ENCODE measurements at places on chromosomes 3 and 15.

DNA sequence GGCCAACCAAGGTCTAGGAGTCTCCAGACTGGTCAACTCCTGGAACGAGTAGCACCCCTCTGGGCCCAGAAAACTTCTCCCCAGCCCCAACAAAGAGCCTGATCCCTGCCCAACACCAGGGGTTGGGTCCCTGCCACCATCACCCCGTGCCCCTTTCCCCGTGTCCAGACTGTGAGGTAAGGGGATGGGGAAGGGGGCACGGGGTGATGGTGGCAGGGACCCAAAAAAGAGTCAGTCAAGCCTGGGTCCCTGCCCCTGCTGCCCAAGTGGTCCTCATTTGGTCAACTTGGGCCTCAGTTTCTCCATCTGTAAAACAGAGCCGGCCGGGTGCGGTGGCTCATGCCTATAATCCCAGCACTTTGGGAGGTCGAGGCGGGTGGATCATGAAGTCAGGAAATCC, 1.1 kb upstream of the NBEAL2 start:
- no peak for DNase-seq

DNA sequence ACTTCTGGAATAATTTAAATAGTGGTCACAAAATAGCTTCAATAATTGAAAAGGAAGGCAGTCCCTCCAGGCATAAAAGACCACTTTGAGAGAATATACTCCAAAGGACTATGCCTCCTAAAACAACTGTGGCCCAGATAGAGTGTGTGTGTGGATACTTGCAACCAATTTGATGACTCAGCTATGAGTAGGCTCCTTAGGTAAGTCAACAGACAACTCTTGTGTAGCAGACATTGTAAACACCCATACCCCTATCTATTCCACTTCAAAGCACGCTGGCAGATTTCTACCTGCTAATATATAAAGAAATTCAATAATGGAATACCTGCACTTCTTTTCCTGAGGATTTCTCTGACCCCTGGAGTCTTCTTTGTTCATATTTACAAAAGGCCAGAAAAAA, 254.5 kb downstream of the NEK10 start:
- no peak for DNase-seq

DNA sequence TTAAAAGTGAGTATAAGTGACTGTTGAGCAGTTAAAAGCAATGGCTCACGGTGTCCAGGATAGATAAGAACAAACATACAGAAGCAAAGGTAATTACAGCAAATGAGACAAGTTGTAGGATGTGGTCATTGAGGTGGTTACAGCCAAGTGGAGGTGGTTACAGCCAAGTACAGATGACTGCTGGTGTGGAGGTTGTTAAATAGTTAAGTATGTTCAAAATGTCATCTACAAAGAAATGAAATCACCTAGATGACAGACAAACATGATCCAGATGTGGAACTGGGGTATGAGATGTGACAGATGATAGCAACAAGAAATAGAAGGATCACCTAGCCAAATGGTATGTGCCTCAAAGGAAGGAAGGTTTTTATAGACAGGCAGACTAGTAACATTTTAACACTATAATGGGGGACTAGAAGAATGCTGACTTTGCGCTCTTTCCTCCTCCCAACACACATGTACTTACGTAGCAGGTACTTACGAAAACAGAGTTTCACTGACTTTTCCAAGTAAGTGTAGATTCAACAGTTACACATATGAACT, 6.8 kb upstream of the ANKRD28 start:
- DNase-seq = no peak

DNA sequence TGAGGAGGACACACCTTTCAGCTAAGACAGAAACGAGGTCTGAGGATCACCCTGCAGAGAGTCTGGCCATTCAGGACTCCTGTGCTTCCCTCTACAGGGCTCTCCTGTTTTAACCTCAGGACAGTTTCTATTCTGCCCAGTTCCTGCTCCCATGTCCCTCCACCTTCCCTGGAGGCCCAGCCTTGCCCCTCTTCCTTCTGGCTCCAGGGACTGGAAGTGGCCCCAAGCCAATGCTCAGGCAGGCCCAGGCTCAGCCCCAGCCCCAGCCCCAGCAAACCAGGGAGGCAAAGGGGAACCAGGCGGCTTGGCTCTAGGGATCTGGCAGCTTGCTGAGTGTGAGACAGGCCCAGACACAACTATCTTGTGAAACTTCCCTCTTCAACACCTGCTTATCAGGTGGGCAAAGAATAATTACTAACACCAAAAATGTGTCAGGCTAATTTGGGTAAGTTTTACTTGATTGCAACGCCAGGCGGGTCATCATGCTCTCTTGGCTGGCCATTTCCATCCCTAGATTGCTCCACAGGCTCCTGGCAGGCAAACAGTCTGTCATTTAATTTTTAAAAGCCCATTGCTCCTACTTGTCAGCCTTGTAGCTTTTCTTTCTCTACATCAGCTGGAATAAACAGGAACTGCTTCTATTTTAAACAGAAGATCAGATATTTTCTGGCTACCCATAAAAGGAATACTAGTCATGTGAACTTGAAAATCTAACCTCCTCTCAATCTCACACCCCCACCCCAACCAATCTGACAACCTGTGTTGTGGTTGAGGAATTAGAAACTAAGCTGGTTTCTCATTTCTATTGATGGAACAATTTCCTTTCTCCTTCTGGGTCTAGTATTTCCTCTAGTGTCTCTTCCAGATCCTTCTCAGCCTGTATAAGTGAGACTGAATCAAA, 33.5 kb downstream of the UPK1B start:
- DNase-seq = no peak

- DNase-seq = no peak
These were observed 34.3 kb downstream of the INTS14 start for GRCh38 chr15:65576664-65577063.

- no peak for DNase-seq
These were observed 69.5 kb upstream of the MEF2A start for GRCh38 chr15:99496302-99496629.

- DNase-seq = no peak
These were observed 64.3 kb upstream of the TSPAN3 start for GRCh38 chr15:77135181-77135580.

DNA sequence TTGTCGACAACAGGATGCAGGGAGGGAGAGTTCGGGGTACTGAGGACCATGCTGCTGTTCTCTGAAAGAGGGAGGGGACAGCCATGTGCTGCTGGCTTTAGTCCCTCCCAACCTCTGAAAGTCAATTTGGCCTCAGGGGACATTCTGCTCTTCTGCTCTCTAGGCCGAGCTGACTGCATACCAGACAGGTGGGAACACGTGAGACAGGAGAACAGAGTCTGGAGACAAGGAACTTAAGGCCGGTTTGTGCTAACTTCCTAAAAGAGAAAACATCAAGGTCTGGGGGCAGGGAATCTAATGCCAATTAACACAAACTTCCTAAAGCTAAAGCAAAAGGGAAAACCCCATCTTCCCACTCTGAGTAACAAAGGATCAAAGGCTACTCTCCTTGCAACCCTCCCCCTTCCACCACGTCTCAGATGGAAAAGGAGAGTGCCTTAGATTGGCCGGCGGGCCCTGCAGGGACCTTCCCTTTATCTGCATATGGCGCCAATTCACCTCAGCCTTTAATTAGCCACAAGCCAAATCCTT, 41.0 kb downstream of the SLCO2A1 start:
- no peak for DNase-seq

GRCh38 chr3:22980346-22980745, 222.8 kb upstream of the UBE2E2 start:
- no peak for DNase-seq

- no peak for DNase-seq
These were observed 58.5 kb downstream of the CCNL1 start for GRCh38 chr3:157101486-157101885.

DNA sequence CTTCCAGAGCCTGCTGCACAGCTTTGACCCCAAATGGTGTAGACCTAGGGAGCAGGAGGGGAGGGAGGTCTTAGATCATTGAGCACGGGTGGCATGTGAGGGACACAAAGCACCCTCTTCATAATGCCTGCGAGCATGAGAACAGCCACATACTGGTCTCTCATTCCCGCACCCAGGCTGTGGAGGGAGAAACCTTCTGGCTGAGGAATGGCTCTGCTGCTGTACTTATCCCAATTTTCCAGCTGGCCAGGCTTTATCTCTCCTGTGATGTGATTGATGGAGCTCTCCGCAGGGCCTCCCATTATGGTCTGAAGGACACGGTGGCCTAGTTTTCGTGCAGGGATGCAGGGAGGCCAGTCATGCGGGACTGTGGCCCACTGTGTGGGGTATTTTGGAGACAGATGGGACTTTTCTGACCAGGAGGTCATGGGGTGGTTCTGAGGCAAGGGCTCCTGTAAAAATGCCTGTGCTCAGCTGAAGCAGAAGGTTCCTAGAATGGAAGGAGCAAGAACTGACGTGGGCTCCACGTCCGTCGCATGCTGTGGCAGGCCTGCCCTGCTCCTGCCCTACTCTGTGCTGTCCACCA, 251.5 kb downstream of the PLCL2 start:
- no peak for DNase-seq

- DNase-seq = no peak
These were observed 780 bp upstream of the P4HTM start for GRCh38 chr3:48989126-48989795.

DNA sequence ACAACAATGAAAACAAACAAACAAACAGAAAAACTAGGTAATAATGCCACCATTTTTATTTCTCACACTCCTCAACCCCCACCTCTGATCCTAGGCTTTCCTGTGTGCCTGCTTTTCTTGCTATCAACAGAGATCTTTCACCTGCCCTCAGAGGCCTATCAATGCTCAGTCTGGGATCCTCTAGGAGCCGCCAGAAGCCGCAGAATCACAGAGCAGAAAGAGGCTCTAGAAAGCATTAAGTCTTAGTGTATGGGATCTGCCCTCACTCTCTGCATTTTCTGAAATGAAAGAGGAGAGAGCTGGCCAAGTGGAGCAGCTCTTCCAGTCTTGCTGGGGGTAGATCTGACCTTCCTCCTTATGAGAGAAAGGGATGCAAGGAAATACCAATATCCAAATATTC, 306.8 kb downstream of the TUSC7 start:
- DNase-seq = no peak

DNA sequence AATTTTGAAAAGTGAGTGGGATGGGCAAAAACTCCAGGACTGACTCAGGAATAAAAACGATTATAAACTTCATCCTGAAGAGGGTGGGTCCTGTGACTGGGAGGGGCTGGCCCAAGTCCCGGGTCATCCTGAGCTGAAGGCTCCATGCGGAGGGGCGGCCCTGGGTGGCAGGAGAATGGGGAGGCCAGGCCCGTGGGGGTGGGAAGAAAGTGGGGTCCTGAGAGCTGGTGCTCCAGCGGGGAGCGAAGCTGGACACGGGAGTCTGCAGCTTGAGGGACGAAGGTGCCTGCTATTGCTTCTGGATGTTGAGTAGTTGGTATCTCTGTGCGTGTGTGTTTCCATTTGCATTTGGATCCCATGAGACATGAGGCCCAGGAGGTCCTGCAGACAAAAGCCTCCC, 4.7 kb upstream of the OCA2 start:
- no peak for DNase-seq

- no peak for DNase-seq
These were observed 90.6 kb downstream of the MYO5A start for GRCh38 chr15:52438047-52438446.

DNA sequence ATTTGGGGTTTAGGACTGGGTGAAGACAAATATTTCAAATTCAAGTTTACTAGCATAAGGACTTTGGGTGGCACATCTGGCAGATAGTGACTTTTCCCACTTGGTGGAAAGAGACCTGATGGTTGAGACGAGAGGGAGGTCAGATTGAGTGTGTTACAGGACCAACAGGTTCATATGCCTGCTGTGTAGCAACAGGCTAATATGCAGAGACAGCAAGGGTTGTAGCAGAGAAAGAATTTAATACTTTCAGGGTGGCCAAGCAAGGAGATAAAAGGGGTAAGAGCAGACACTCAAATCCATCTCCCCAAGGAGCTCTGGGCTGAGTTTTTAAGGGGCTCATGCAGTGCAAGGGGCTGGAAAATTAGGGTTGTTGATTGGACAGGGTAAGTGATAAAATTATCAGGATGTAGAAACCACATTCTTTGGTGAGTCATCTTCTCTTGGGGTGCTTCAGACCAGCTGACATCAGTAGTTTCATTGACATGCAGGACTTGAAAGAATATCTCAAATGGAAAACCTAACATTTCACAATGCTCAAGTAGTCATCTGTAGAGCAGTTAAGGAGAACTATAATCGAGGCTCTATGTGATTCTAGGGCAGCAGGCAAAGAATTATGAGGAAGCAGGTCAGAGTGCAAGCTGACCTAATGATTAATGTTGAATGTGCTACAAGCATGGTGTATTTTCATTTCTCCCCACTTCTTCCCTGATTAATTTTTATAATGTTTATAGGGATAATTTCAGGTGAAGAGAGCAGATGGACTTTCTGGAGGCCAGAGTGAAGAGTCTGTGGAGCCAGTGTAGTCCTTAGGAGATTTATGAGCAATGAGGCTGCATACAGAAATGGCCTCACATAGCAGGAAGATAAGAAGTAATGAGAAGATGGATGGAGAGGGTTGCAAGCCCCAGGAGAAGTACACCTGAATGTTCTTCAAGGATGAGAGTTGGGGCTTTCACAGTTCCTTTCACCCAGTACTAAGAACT, 13.7 kb downstream of the FOXB1 start:
- DNase-seq = no peak

GRCh38 chr3:8371085-8371551, 130.5 kb upstream of the LMCD1 start:
- no peak for DNase-seq

- DNase-seq = no peak
These were observed 31.0 kb downstream of the ATP10A start for GRCh38 chr15:25832158-25832557.

DNA sequence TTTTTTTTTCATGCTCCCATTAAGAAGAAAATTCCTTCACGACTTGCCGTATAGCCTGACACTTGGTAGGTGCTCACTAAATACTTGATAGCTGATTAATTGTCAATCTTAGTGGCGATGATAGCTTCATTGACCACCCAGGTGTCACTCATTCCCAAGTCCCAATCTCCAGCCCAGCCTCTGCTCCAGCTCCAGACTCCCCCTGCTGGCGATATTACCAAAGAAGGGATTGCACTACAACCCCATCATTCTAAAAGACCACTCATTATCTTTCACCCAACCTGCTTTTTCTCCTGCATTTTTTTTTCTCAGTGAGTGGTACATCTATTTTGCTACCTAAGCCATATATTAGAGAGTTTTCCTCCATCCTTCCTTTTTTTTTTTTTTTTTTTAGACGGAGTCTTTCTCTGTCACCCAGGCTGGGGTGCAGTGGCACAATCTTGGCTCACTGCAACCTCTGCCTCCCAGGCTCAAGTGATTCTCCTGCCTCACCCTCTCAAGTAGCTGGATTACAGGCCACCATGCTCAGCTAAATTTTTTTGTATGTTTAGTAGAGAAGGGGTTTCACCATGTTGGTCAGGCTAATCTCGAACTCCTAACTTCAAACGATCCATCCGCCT, 19.5 kb upstream of the COMMD2 start:
- DNase-seq = no peak

GRCh38 chr3:37559461-37559860, 302.2 kb upstream of the CTDSPL start:
- DNase-seq = no peak

GRCh38 chr3:15044326-15044725, 20.8 kb downstream of the MRPS25 start:
- no peak for DNase-seq

GRCh38 chr3:64730681-64731080, 42.9 kb upstream of the ADAMTS9 start:
- no peak for DNase-seq
